ENCODE measurements at places on chromosomes 6 and 20. TPM values are rescaled to one million over a fixed set of nuclear protein-coding genes. Genes with fewer than 3 reads are reported as not detected.
A peak's percentile ranks its signal among the peaks of the same experiment; 100 is the strongest.

The EYA2 gene
- 1.9 TPM for total RNA-seq

The C20orf141 gene
- not detected for total RNA-seq

The PCK1 gene
- 0.21 TPM for total RNA-seq

GRCh38 chr6:138765896-138766655, 7.5 kb upstream of the CCDC28A start:
- H3K27me3 ChIP-seq = no peaks in the 10 kb centered on the region
- no peak overlapping the region for H3K27ac ChIP-seq
- H3K4me3 ChIP-seq = no peak overlapping the region
- H3K36me3 ChIP-seq = no peaks in the 10 kb centered on the region

GRCh38 chr6:26159357-26160273, 72.4 kb downstream of the HFE start:
- peak overlapping the region; percentile 94 for H3K4me3 ChIP-seq
- H3K4me1 ChIP-seq = peaks cover 13% of the 10 kb centered on the region
- peak overlapping the region; percentile 96 for H3K27ac ChIP-seq
- H3K27me3 ChIP-seq = no peaks in the 10 kb centered on the region

GRCh38 chr6:170140129-170140528, 150.7 kb downstream of the DLL1 start:
- H3K36me3 ChIP-seq = no peaks in the 10 kb centered on the region
- 0 out of 2 replicates have a peak, but pooled peaks cover 4% of the 10 kb centered on the region for H3K27me3 ChIP-seq
- no peaks in the 10 kb centered on the region for H3K4me1 ChIP-seq
- no peak for DNase-seq

DNA sequence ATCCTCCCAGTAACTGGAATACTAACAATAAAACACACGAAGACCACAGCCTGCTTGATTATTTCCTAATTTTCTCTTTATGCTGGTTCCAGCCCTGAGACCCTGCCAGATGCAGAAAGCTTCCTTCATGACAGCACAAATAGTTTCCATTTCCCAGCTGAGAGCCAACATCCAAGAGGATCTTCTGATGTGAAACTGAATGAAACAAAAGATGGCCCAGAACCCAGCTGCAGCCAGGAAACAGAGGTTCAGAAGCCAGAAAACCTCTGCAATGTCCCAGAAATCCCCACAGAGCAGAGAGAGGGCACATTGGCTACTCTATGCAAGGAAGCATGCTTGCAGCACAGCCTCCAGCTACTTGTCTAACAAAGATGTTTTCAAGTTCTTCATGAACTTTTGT, 61.8 kb upstream of the PLEKHG1 start:
- H3K4me3 ChIP-seq = no peak overlapping the region
- no peaks in the 10 kb centered on the region for H3K36me3 ChIP-seq
- H3K4me1 ChIP-seq = no peaks in the 10 kb centered on the region
- H3K27me3 ChIP-seq = no peaks in the 10 kb centered on the region
- H3K27ac ChIP-seq = no peak overlapping the region
- DNase-seq = no peak

DNA sequence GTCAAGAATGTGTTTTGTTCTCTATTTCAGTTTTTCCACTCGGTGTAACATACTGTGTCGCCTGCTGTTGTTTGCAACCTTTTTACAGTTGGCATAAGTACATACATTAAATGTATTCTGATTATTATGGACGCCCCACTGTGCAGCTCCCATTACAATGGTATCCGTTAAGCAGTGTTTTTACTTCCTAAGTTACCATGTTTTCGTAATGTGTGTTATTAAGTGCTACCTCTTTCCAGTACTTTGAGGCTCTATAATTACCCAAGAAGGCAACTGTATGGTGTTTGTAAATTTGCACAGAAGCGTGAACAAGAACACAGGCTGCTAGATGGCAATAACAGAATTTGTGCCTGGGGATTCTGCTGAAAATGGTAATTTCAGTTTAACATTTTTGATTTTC, 568.0 kb upstream of the MARCKS start:
- H3K27me3 ChIP-seq = no peaks in the 10 kb centered on the region
- no peak overlapping the region for H3K4me3 ChIP-seq
- H3K36me3 ChIP-seq = no peaks in the 10 kb centered on the region
- DNase-seq = no peak
- H3K27ac ChIP-seq = no peak overlapping the region

DNA sequence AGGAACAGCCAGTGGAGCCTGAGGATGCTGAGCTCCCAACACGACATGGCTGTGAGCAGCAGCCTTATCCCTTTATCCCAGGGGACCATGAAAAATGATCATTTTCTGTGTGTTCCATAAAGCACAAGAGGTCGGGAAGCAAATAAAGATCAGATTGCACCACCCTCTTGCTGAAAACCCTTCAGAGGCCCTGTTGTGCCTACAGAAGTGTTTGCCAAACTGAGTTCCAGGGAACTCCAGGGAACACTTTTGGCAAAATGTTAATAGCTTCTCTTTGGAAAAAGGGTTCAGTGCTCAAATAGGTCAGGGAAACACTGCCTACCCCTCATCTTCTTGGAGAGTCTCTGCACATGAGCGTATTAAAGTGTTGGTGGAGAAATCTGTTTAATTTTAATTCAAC, 24.4 kb downstream of the ARMC2 start:
- H3K27me3 ChIP-seq = no peaks in the 10 kb centered on the region
- H3K36me3 ChIP-seq = no peaks in the 10 kb centered on the region

DNA sequence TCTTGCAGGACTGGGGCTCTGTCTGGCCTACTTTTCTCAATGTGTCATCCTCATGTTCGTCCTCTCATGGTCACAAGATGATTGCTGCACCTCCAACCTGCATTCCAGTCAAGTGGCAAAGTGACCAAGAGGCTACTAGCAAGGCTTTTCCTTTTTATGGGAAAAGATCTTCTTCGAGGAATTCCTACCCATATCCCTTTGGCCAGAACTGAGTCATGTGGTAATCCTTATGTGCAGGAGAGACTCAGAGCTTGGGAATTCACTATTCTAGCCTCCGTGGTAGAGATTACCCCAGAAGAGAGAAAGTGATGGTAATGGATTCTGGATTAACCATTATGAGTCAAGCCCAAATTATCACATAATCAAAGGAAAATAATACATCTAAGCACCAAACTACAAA, 162.7 kb downstream of the KCNQ5 start:
- H3K27ac ChIP-seq = no peak overlapping the region
- no peaks in the 10 kb centered on the region for H3K36me3 ChIP-seq
- no peak overlapping the region for H3K4me3 ChIP-seq
- H3K4me1 ChIP-seq = peaks cover 15% of the 10 kb centered on the region

DNA sequence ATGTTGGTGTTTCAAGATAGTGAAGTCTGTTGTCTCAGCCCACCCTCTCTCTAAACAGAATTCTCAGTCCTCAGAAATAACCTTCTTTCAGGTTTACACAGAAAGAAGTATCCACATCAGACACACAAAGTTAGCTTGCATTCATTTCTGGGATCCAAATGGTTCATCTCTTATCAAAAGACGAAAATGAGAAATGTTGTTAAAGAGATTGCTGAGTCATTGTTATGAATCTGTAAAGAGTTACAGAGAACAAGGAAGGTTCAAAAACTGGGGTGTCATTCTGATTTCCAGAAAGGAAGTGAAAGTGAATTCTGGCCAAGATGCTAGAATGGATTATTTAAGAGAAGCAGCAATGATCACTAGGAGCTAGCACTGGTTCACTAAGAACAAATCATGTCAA, 90.5 kb upstream of the ATXN1 start:
- H3K36me3 ChIP-seq = no peaks in the 10 kb centered on the region
- no peaks in the 10 kb centered on the region for H3K4me1 ChIP-seq
- no peak overlapping the region for H3K4me3 ChIP-seq

DNA sequence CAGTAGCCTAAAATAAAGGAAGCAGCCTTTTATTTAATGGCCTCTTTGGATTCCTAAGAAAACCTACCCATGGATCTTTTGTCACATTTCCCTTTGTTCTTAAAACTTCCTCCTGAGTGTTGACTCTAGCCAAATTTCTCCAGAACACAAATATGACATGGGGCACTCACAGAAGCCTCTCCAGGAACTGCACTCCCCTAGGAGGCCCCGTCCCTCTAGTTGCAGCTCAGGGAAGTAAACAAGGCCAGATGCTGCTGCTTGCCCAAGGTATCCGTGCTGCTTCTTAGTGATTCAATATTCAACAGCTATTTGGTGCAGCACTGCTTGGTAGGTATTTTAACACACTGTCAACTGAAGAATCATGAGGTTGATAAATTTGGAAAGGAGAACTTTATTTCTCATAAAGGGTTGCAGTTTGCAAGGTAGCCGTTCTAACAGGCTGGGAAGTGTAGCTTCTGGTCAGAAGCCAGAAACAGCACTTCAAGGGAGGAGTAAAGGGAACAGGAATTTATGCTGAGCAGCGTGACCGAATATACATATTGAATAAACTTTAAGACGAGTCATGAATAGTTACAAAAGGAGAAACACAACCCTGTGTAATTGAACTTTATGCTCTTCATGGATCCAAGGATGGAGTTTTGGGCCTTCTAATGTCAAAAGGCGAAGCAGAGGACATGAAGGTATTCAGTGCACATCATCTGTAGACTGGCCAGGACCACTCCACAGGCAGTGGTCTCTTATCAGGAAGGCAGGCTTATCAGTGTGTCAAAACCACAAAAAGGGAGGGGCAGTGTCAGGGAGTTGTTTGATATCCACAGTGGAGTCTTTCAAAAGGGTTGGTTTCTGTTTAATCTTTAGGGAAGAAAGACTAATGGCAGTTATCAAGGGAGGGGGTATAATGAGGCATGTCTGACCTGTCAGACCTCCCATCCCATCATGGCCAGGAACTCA, 63.3 kb downstream of the CD24 start:
- H3K4me1 ChIP-seq = no peaks in the 10 kb centered on the region
- no peak for DNase-seq
- no peaks in the 10 kb centered on the region for H3K27me3 ChIP-seq
- H3K4me3 ChIP-seq = no peak overlapping the region

All from Panc1 (cell line).